ENCODE measurements at places on chromosomes 12 and 14.
A peak's percentile ranks its signal among the peaks of the same experiment; 100 is the strongest.

- no peak for DNase-seq
These were observed 50.8 kb downstream of the PPP2R5E start for GRCh38 chr14:63492391-63492790.

DNA sequence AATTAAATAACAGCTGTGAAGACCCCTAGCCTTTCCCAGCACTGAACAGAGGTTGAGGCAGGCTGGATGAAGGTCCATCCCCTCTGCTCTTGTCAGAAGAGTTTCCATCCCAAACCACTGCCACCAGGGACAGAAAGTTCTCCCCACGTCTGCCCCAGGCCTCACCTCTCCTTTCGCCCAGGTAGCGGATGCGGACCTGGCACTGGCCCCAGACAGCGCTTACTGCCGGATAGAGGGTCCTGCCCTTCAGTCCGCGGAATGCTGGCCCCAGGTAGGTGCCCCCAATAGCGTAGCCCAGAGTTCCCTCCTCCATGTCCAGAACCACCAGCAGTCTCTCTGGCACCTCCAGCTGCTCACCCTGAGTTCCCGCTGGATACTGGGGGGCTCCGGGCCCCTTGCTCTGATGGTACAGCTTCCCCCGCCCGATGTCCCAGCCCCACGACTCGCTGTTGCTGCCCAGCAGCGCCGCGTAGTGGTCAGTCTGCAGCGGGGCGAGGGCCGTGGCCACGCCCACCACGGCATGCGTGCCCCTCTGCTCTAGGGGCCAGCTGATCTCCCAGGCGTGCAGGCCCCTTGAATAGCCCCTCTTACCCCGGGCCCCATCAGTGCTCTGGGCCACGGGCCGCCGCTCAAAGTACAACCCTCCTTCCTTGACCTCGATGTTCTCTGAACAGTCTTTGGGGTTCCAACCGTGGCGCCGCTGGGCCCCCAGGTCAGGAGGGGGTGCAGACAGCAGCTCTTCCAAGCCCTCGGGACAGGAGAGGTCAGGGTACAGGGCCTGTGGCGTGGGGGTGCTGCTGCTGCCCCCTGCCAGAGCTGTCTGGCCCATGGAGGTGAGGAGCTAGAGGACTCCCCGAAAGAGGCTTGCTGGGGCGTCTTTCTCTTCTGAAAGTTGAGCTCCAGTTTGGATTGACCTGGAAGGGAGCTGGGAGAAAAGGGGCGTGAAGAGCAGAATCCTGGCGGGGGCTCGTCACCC is 742 bp downstream of the SPSB2 start:
- DNase-seq = peak; percentile 55

DNA sequence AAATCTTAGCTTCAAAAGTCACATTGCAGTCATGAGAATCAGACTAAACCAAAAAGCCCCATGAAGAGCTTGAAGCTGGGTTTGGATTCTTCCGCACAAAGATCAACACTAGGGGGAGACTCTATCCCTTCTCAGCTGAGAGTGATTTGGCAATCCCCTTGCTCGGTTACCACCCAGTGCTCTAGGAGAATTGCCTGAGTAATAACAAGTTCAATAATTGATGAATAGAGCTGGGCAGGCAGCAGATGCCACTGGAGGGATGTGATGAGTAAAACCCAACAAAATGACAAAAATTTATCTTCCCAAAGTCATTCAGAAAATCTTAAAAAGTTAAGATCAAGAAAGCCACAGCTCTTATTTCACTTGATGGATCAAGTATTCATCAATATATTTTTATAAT is 185.6 kb upstream of the ARID2 start:
- peak; percentile 93 for DNase-seq

GRCh38 chr14:76446921-76447320 is 71.0 kb downstream of the ESRRB start:
- no peak for DNase-seq

DNA sequence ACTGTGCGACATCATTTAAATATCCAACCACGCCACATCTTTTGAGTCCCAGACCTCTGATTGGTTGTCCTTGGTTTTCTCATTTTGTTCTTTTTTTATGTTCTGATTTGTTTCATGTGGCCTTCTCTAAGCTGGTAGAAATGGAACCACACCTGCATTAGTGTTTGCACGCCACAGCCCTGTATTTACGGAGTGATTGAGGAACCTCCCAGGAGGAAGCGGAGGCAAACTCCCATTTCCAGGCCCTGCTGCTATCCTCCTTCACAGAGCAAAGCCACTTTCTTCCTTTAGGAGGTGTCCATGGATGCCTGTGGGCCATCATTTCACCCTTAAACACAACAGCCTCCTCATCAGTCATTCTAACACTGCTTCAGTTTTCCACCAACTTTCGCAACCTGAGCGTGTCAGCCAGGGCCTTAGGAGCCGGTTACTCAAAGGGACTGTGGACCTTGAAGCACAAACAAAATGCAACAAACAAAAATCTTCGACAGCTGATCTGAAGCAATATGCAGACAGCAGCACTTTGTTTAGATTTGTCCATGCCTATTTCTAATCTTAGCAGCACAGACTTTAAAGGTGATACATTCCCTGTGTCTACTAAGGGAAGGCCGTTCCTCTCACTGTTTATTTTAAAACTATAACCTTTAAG is 1258.1 kb upstream of the TMEM132C start:
- no peak for DNase-seq

DNA sequence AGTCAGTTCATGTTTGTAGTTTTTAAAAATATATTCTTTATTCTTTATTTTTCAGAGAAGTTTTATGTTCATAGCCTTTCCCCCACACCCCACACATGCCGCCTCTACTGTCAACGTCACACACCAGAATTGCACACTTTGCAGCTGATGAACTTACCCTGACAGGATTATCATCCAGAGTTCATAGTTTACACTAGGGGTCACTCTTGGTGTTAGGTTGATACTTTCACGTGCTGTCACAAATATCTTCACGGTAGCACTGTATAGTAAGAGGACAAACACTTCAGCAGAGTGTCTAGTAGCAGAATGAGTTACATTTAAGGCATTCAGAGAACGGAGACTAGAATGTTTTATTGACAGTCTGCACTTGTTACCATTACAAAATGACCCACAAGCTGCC is 5.1 kb downstream of the DPPA3 start:
- DNase-seq = peak; percentile 65
